ENCODE measurements at places on chromosomes 6 and 20.

- no peak for DNase-seq
These were observed 238.6 kb upstream of the PLN start for GRCh38 chr6:118309337-118310093.

DNA sequence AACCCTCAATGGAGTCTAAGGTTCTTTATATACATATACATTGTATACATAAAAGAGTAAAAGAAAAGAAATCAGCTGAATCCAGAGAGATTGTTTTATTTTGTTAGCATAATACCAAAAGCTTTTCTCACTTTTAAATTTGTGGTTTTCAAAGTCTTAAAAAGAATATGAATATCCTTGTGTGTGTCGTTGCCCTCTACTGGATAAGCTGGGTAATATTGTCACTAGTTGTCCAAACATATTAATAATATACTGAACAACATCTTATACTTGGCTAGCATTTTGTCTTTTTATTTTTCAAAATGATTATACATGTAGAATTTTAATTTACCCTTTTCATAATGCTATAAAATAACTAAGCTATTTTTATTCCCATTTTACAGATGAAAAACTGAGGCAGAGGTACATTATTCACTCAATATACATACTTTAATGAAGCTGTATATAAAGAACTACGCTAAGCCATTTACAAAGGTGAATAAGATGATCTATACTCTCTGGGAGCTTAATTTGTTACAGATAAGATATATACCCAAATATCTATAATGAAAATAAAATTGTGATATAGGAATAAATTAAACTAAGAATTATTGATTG, 531.7 kb downstream of the TFAP2B start:
- DNase-seq: no peak

- DNase-seq: no peak
These were observed 243.4 kb upstream of the POU3F2 start for GRCh38 chr6:98590997-98591396.

DNA sequence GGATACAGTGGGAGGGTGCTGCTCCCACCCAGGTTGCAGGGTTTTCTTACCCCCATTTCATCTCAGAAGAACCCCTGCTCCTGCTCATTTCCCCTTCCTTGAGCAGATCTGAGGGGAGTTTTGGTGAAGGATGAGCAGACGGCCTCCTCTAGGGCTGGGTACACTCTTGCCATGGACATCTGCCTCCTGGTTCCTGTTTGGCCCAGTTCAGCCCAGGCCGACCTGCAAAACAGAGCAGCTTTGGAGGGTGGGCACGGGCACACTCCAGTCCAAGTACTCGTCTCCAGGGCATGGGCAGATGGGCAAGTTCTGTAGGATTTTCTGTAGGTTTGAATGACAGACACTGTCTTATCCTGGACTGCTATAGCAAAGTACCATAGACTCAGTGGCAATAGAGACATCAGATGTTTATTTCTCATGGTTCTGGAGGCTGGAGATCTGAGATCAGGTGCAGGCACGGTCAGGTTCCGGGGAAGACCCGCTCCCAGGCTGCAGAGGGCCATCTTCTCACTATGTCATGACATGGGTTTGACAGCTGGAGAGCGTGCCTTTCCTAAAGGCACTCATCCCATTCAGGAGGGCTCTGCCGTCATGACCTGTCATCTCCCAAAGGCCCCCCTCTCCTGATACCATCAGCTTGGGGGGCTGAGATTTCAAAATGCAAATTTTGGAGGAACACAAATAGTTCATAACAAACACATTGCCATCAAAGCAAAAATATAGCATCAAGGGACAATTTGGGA, 6.2 kb downstream of the NPBWR2 start:
- DNase-seq: no peak

- no peak for DNase-seq
These were observed 16.2 kb downstream of the DNAJC5 start for GRCh38 chr20:63911176-63911575.

DNA sequence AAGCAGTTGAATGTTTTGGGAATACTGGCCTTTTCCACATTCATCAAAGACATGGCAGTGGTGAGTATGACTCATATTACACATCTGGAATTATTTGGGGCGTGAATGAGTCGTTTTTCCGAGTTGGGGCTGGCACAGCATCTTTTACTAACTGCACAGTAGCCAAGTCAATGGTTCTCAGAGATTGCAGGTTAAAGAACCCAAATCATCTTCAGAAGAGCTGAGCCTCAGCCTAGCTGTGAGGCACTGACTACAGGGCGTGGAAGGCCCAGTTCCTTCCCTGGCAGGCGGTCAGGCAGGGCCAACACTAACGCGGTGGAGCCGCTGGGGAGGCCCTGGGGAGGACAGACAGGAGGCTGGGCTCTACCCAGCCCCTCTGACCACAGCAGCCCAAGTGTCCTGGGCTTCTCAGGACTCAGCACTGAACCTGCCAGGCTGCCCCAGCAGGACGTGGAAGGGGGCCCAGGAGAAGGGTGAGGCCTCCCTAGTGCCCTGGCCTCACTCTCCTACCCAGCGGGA, 20.1 kb upstream of the HELZ2 start:
- DNase-seq: no peak
